NCI-H2081 (cell line): ENCODE measurements at places on chromosomes 7 and 10.

- no peak for DNase-seq
These were observed 1.8 kb upstream of the HOXA11 start for GRCh38 chr7:27186668-27187474.

DNA sequence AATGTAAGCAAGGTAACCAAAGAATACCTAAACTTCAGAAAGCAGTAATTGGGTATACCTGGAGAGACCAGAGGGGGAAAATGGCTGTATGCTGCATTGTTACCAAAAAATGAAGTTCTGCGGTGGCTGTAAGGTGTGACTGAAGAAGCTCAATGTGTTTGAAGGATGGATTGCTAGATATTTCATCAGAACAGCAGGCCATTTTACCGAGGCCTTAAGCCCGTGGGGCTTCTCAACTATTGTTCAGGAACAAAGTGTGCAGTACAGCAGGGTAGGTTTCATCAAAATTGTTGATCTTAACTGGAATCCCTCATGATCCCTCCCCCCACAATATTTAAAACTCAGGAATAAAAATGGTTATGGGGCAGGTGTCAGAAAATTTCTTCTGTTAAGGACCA lies 204.0 kb upstream of the GHITM start:
- no peak for DNase-seq

GRCh38 chr7:87216701-87217508 lies 2.6 kb downstream of the TMEM243 start:
- DNase-seq = no peak

DNA sequence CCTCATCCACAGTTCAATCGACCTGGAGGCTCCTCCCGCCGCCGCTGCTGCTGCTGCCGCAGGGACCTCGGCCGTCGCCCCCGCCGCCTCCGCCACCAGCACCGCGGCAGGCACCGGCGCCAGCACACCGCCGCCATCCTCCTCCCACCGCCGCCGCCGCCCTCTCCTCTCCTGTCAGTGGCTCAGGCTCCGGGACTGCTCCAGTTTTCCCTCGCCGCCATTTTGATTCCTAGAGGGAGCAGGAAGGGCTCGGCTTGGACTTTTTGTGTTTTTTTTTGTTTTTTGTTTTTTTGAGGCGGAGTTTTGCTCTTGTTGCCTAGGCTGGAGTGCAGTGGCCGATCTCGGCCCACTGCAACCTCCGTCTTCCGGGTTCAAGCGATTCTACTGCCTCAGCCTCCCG lies 3.0 kb upstream of the MCM10 start:
- no peak for DNase-seq

DNA sequence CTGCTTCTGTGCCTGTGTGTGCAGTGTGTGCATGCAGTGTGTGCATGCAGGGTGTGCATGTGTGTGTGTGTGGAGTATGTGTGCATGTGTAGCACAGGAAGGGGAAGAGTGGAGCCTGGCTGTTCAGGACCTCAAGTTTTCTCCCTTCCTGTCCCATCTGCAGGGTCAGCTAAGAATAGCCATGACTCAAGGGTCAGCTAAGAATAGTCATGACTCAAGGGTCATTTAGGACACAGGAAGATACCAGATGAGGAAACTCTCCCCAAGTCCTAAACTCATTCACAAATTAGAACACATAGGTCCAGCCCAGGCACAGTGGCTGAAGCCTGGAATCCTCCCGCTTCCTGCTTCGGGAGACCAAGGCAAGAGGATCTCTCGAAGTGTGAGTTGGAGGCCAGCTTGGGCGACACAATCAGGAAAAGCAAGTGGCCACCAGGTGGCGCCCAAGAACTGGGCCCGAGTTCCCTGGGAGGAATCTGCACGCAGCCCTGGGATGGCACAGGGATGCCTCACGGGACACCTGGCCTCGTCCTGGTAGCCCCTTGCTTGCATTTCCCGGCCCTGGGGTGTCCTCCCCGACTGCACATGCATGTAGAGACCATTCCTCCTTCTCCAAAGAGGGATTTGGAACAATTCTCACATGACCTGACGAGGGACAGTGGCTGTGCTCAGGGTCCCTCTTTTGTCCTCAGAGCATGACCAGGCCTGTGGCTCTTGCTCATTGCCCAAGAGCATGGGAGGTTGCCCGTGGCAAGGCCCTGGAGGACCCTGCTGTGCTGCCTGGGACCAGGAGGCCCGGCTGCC lies 21.4 kb upstream of the VOPP1 start:
- DNase-seq = peak; percentile 60

GRCh38 chr10:5736591-5736990 lies 52.0 kb downstream of the TASOR2 start:
- no peak for DNase-seq

DNA sequence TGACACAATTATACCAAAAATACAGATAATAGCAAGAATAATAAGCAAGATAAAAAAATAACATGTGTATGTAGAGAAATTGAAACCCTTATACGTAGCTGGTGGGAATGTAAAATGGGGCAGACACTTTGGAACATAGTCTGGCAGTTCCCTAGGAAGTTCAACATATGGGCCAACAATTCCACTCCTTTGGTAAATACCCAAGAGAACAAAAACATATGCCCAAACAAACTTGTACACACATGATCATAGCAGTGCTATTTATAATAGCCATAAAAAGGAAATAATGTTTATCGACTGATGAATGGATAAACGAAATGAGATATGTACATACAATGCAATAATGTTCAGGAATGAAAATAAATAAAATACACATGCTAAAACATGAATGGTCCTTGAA lies 462.4 kb upstream of the SORCS1 start:
- DNase-seq = no peak

GRCh38 chr7:30214651-30215137 lies 69.7 kb upstream of the ZNRF2 start:
- DNase-seq = no peak

GRCh38 chr10:78916227-78916626 lies 152.5 kb upstream of the ZMIZ1 start:
- DNase-seq = no peak

GRCh38 chr10:51363415-51363814 lies 289.1 kb downstream of the PRKG1 start:
- no peak for DNase-seq

DNA sequence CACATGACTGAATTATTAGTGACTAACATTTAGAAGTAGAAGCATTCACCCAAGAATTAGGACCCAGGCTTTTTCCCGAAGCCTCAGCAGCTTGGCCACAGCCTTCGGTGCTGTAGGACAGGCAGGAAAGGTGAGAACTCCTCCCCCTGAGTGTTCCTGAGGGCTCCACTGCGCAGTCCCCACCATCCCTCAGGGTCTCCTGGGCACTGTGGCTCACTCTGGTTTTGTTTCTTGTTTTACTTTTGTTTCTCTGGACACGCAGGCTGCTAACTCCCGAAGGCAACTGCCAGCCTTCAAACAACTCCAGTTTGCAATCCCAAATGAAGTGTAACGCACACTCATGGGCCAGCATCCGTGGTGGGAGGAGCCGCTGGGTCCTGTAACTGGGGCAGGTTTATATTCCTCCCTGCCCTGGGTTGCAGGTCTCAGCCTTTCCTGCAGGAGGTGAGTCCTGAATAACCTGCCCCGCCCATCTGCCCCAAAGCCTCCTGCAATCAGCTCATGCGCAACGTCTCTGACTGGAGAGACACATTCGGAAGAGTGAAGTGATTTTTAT lies 492.9 kb downstream of the PTPRN2 start:
- DNase-seq = no peak

- no peak for DNase-seq
These were observed 328.9 kb downstream of the RPS24 start for GRCh38 chr10:78362406-78363022.

GRCh38 chr7:135486261-135486920 lies 23.5 kb downstream of the CNOT4 start:
- no peak for DNase-seq

- DNase-seq = no peak
These were observed 23.6 kb downstream of the C7orf57 start for GRCh38 chr7:48058990-48059389.

- no peak for DNase-seq
These were observed 10.5 kb downstream of the C10orf53 start for GRCh38 chr10:49689882-49690510.

DNA sequence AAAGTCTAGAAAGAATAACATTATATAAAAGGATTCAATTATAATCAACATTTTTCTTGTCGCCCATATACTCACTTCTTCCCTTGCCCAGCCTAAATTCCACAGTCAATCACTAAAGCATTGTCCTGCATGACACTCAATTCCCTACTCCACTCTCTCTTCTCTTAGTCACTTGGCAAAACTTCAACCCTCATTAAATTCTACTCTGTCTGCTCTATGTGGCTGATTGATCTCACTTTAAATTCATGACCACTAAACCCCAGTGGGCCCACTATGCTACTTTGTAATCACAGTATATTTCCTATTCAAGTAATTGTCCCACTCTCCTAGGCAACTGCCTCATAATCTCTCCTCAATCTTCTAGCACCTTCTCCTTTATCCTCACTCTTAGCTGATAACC lies 54.1 kb downstream of the MTERF1 start:
- no peak for DNase-seq

DNA sequence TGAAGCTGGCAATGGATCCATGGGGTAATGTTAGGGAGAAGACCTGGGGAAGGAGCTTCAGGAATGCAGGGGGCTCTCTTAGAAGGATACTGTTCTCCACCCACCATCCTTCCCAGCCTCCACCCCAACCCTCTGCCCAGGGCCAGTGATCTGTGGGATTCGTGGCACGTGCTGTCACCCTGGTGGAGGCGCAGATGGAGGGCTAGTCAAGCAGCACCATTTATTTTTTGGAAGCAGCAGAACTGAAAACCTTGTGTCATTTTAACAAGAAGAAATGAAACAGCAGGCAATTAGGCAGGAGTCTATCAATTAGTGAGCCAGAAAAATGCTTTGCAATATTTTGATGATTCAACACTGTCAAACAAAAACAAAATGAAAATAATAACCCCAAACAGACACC lies 155.9 kb downstream of the SH2D4B start:
- no peak for DNase-seq

GRCh38 chr7:141704741-141705140 lies 2.8 kb upstream of the DENND11 start:
- DNase-seq = no peak

DNA sequence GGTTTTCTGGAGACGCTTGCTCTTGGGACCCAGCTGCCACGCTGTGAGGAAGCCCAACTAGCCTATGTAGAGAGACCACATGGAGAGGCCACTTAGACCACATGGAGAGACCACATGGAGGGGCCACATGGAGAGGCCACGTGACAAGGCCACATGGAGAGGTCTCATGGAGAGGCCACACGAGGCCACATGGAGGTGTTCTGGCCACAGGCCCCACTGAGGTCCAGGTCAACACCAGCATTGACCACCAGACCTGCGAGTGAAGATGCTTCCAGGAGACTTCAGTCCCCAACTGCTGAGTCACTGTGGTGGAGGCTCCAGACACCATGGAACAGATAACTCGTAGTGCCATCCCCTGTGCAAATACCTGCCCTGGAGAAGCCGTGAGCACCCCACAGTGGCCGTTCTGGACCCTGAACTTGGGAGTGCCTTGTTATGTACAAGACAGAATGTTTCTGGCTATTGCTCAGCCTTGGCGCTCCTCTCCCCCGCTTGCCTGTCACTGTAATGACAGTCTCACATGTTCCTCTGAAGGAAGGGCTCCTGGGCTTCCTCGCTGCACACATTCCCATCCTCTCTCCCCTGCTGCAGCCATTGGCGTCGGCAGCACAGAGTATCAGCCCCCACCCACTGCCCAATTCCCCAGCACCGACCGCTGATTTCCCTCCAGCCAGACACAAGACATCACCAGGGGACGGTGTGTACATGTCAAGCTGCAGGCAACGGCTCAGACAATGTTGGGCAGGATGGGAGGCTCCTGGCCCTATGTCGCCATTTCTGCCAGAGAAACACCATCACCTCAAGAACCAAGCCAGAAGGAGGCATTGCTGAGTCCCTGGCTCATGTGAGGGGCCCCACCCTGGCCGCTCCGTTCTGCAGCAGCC lies 49.0 kb upstream of the TNRC18 start:
- DNase-seq = no peak

GRCh38 chr10:110426294-110427181 lies 71.2 kb upstream of the DUSP5 start:
- no peak for DNase-seq
